ENCODE measurements at places on chromosomes 5 and 9.

- no peaks in the 10 kb centered on the region for H3K4me1 ChIP-seq
- peaks cover 8% of the 10 kb centered on the region for H3K27me3 ChIP-seq
- H3K27ac ChIP-seq = no peak overlapping the region
Measured at GRCh38 chr5:135079099-135079681, 45.2 kb upstream of the PITX1 start.

GRCh38 chr9:119154527-119154926 is 214.7 kb downstream of the BRINP1 start:
- H3K36me3 ChIP-seq = no peaks in the 10 kb centered on the region
- no peaks in the 10 kb centered on the region for H3K4me1 ChIP-seq
- DNase-seq = no peak
- H3K27me3 ChIP-seq = no peaks in the 10 kb centered on the region

DNA sequence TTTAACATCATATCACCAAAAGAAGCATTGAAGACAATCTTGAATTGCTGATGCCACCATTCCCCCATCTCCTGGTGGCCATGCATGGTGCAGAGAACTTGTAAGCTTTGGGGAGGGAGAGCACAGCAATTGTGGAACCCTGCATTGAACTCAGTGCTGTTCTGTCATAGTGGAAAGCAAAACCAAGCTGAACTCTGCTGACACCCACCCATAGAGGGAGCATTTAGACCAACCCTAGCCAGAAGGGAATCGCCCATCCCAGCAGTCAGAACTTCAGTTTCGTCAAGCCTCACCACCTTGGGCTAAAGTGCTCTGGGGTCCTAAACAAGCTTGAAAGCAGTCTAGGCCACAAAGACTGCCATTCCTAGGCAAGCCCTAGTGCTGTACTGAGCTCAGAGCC is 37.4 kb upstream of the RUSC2 start:
- H3K4me3 ChIP-seq = no peak overlapping the region
- no peaks in the 10 kb centered on the region for H3K4me1 ChIP-seq

DNA sequence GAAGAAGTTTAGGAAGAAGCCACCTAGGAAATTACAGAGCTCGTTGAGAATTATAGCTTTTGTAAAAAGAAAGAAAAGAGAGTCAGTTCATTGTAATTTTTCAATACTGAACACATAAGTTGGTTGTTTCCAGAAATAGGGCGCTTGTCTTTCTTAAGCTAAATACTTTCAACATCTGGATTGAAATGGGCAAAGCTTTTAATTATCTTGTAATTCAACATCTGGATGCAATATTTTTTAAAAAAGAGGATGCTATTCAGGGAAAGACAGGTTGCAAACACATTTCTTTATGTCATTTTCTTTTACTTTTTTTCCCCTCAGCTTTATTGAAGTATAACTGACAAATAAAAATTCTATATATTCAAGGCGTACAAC is 100.7 kb upstream of the TRPC7 start:
- H3K27ac ChIP-seq = no peak overlapping the region
- no peaks in the 10 kb centered on the region for H3K36me3 ChIP-seq
- H3K4me3 ChIP-seq = no peak overlapping the region
- H3K4me1 ChIP-seq = no peaks in the 10 kb centered on the region

GRCh38 chr9:105050296-105050695 is 122.3 kb upstream of the ABCA1 start:
- no peak overlapping the region for H3K27ac ChIP-seq
- DNase-seq = no peak
- no peaks in the 10 kb centered on the region for H3K36me3 ChIP-seq
- H3K4me3 ChIP-seq = no peak overlapping the region

DNA sequence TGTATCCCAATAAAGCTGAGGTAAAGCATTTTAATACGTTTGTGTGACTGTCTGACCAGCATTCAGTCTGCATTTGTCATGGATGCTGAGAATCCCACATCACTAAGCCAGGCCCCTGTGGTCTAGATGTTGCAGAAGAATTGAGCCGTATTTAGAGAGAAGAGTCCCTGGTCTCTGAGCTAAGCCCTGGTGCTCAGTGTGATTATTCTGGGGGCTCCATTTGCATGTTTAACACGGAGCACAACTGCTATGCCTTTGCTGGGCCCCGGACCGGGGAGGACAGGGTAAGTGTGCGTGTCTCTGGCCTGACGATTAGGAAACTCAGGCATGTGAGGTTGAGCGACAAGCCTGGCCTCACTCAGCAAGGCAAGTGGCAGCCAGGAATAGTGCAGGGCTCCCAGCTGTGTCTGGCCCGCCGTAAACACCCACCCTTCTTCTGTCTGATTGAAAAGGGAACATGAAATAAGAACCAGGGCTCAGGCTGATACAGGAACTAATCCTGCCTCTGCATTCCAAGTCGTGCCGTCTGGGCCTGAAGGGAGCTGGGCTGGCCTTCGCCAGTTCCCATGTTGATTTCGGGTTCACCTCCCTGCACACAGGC is 22.3 kb downstream of the FAM78A start:
- H3K4me3 ChIP-seq = peak overlapping the region; percentile 72
- no peaks in the 10 kb centered on the region for H3K27me3 ChIP-seq
- DNase-seq = no peak
- H3K4me1 ChIP-seq = peaks cover 50% of the 10 kb centered on the region
- peak overlapping the region; percentile 100 for H3K27ac ChIP-seq

DNA sequence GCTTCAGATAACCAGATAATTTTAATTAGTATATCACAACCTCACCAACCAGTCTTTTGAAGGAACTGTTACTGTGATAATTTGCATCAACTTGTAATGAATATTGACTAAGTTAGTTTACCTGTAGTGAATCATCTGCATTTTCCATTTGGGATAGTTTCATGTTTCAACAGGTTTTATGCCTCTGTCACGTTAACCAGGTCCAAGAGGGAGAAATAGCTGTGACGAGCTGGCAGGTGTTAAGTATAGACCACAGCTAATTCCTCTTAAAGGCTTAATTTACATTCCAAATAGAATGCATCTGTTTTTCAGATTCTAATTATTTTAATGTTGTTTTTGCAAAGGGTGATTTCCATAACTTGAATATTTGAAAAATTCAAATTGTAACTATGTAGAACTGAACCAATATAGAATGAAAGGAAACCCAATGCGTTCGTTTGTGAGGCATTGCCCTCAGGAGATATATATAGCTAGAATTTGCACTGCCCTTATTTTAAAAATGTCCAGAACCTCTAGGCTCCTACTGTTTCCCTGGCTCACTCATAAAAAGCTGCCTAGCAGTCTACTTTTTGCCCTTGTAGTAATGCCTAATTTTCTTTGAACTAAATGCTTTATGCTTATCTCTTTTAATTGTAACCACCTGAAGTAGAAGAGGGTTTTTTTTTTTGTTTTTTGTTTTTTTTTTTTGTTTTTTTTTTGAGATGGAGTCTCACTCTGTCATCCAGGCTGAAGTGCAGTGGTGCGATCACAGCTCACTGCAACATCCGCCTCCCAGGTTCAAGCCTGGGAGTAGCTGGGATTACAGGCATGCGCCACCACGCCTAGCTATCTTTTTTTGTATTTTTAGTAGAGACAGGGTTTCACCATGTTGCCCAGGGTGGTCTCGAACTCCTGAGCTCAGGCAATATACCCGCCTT is 270.5 kb downstream of the SMARCA2 start:
- no peaks in the 10 kb centered on the region for H3K36me3 ChIP-seq
- H3K27ac ChIP-seq = no peak overlapping the region
- H3K27me3 ChIP-seq = peaks cover 3% of the 10 kb centered on the region

GRCh38 chr5:135337064-135337463 is 62.0 kb downstream of the MACROH2A1 start:
- no peaks in the 10 kb centered on the region for H3K27me3 ChIP-seq
- no peak for DNase-seq
- H3K4me3 ChIP-seq = no peak overlapping the region
- H3K36me3 ChIP-seq = peaks cover 76% of the 10 kb centered on the region
- no peaks in the 10 kb centered on the region for H3K4me1 ChIP-seq
- no peak overlapping the region for H3K27ac ChIP-seq

DNA sequence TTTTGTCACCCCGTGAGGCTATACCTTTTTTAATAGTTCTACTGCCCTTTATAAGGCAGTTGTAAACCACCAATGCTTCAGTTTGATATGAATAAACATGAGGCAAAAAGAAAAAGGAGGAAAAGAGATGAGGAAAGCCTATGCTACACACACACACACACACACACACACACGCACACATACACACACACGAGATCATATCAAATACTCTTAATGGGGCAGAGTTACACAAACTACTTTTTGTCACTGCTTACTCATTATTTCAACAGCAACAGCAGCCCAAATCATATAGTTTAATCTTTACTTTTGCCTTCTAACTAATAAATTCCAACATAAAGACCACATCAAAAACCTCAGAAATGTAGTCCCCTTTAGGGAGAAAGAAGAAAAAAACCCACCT is 116.8 kb upstream of the PAM start:
- no peak overlapping the region for H3K27ac ChIP-seq
- H3K36me3 ChIP-seq = no peaks in the 10 kb centered on the region
- H3K4me1 ChIP-seq = no peaks in the 10 kb centered on the region

DNA sequence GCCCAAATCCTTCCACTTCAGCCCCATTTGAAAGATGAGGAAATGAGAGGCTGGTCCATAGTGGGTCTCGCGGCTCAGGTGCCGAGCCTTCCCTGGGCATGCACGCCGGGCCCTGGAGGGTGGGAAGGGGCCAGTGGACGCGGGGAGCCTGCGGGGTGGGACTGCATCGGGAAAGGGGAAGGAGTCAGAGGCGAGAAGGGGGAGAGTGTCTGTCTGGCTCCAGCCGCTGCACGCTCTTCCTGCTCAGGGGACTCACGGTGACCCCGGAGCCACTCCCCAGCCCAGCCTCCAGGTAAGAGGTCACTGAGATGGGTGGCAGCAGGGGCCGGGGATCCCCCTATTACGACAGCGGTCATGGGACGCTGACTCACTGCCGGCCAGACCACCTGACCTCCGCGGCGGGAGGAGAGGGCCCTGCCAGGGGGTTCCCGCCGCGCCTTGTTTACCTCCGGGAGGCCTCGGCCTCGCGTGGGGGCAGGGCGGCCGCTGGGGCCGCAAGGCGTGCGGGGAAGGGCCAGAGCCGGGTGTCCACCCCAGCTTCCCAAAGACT is 1.9 kb upstream of the SQSTM1 start:
- H3K36me3 ChIP-seq = peaks cover 24% of the 10 kb centered on the region
- peak overlapping the region; percentile 84 for H3K4me3 ChIP-seq
- H3K4me1 ChIP-seq = peaks cover 60% of the 10 kb centered on the region
- H3K27me3 ChIP-seq = no peaks in the 10 kb centered on the region
- peak overlapping the region; percentile 92 for H3K27ac ChIP-seq
- DNase-seq = peak; percentile 92

DNA sequence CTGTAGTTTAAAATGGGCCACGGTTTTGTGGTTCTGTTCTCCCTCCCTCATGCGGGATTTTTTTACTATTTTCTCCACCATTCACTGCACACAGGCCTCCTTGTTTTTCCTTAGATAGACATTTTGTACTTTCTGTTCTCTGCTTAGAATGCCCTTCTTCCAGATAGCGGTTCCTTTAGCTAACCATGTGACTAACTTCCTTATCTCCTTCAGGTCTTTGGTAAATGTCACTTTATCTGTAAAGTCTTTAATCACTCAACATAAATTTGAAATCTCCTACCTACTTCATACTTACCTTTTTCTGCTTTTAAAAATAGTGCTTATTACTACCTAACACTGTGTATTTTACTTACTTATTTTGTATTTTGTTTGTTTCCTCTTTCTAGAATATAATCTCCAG is 15.0 kb downstream of the FER start:
- DNase-seq = no peak
- peaks cover 3% of the 10 kb centered on the region for H3K36me3 ChIP-seq
- peaks cover 18% of the 10 kb centered on the region for H3K4me1 ChIP-seq
- H3K27ac ChIP-seq = peak overlapping the region; percentile 0

GRCh38 chr5:144531188-144531587 is 360.5 kb downstream of the KCTD16 start:
- H3K27me3 ChIP-seq = no peaks in the 10 kb centered on the region
- H3K4me1 ChIP-seq = no peaks in the 10 kb centered on the region
- no peak for DNase-seq
- no peak overlapping the region for H3K4me3 ChIP-seq

DNA sequence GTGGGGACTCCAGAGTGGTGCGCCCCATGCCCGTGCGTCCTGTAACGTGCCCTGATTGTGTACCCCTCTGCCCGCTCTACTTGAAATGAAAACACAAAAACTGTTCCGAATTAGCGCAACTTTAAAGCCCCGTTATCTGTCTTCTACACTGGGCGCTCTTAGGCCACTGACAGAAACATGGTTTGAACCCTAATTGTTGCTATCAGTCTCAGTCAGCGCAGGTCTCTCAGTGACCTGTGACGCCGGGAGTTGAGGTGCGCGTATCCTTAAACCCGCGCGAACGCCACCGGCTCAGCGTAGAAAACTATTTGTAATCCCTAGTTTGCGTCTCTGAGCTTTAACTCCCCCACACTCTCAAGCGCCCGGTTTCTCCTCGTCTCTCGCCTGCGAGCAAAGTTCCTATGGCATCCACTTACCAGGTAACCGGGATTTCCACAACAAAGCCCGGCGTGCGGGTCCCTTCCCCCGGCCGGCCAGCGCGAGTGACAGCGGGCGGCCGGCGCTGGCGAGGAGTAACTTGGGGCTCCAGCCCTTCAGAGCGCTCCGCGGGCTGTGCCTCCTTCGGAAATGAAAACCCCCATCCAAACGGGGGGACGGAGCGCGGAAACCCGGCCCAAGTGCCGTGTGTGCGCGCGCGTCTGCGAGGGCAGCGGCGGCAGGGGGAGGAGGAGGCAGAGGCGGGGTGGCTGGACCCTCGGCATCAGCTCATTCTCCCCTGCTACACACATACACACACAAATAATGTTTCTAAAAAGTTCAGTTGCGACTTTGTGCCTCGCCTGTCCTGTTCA is 668 bp downstream of the GLIS3 start:
- peak overlapping the region; percentile 85 for H3K4me3 ChIP-seq
- no peak overlapping the region for H3K27ac ChIP-seq
- peaks cover 47% of the 10 kb centered on the region for H3K27me3 ChIP-seq
- peaks cover 20% of the 10 kb centered on the region for H3K4me1 ChIP-seq
- no peak for DNase-seq

GRCh38 chr9:14932641-14933040 is 22.4 kb upstream of the FREM1 start:
- H3K4me3 ChIP-seq = no peak overlapping the region
- H3K4me1 ChIP-seq = no peaks in the 10 kb centered on the region
- H3K27me3 ChIP-seq = no peaks in the 10 kb centered on the region
- no peak overlapping the region for H3K27ac ChIP-seq
- no peaks in the 10 kb centered on the region for H3K36me3 ChIP-seq

DNA sequence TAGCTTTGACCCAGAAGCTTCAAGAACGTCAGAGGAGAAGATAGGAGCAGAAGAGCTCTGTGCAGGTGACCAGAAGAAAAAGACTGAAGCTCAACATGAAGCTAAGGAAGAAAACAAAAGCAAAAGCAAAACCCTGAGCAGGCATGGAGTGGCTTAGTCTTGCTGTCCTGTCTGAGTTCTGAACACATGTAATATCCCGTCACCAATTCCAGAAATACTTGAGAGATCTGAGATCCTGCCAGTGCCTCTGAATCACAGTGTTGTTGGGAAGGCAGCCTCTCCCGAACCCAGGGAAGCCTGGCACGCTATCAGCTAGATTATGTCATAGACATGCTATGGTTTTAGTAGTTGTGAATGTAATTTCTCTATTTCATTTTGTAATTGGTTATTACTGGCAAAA is 235.7 kb downstream of the ICE1 start:
- peaks cover 7% of the 10 kb centered on the region for H3K27me3 ChIP-seq
- H3K27ac ChIP-seq = no peak overlapping the region
- H3K4me1 ChIP-seq = no peaks in the 10 kb centered on the region

- no peaks in the 10 kb centered on the region for H3K27me3 ChIP-seq
- H3K4me1 ChIP-seq = peaks cover 98% of the 10 kb centered on the region
- H3K36me3 ChIP-seq = peaks cover 17% of the 10 kb centered on the region
- H3K4me3 ChIP-seq = peak overlapping the region; percentile 75
Measured at GRCh38 chr5:132457371-132458225, 33.0 kb downstream of the IRF1 start.
